NCI-H226 (cell line): ENCODE measurements at places on chromosomes 13 and 19.

- DNase-seq: no peak
These were observed 18.4 kb upstream of the TFDP1 start for GRCh38 chr13:113566227-113566561.

DNA sequence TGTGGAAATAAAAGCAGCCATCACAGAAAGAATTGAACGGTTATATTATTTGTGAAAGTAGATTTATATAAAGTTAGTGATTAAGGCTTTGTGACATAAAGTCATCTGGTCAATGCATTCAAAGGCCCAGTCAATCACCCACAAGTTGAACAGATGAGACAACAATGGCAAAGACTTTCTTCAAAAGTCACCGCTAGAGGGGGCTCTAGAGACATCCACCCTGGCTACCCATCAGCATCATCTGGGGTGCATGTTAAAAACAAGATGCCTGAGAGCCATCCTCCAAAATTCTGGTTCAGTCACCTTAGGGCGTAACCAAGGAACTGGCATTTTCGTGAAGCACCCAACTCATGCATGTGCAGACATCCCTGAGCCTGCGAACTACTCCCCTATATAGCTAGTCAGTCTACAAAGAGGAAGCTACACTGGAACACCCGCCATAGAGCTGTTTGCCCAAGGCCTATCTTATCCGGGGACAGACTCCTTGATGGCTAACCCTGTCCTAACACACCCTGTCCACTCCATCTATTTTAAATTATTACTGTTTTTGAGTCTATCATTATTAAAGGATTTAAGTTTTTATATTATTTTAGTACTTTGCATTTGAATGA lies 970.5 kb downstream of the UQCRFS1 start:
- peak; percentile 6 for DNase-seq

- no peak for DNase-seq
These were observed 4.2 kb downstream of the APOE start for GRCh38 chr19:44909775-44910174.

- DNase-seq: no peak
These were observed 10.5 kb downstream of the STOML3 start for GRCh38 chr13:38979891-38980749.

DNA sequence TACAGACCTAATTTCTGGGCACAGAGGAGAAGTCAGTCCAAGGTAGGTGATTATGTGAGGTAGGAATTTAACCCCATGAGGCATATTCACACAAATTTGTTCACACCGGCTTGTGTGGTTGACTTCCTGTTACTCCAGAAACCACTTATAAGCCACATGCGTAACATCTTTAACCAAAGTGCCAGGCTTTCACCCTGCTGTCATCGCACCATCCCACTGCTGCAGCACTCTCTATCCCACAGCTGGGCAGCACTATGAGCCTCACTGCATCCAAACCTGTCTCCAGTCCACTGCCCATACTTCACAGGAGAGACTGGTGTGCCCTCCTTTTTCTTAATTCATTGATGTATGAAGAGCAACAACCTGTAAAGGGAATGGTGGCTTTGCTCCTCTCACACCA lies 128.2 kb upstream of the ARGLU1 start:
- DNase-seq: no peak

- no peak for DNase-seq
These were observed 5.7 kb upstream of the ZMYM2 start for GRCh38 chr13:19952850-19953249.

DNA sequence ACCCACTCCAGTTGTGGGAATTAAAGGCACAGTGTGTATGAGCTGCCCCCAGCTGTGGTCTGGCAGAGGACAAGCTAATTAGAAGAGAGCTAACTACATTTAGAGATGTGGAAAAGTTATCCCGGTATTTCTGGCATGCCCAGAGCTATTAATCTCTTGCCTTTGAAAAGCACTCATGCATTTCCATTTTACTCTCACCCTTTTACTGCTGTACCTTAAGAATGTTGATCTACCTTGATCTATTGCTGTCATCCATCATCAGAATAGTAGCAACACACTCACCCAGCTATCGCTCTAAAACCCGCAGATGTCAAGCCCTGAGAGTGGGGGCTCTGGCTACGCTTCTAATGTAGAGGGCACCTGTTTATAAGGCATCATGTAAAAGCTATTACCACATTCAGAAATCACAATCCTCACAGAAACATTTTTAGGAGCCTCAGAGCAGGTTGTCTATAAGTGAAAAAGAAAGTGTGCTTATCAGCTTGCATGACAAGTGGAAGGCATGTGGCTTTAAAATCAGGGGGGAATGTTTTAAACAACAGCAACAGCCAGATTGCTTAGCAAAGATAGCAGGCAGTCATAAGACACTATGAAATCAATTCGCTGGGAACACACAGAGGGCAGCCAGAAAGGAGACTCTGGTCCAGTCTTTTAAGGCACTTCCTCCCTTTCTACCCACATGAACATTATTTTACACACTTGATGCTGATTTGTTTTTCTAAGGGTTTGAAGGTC lies 224.2 kb upstream of the IRS2 start:
- DNase-seq: peak; percentile 76

- DNase-seq: no peak
These were observed 3.6 kb upstream of the DNAJC15 start for GRCh38 chr13:43019811-43020210.

GRCh38 chr19:49423985-49424303 lies 703 bp upstream of the PTH2 start:
- DNase-seq: no peak

DNA sequence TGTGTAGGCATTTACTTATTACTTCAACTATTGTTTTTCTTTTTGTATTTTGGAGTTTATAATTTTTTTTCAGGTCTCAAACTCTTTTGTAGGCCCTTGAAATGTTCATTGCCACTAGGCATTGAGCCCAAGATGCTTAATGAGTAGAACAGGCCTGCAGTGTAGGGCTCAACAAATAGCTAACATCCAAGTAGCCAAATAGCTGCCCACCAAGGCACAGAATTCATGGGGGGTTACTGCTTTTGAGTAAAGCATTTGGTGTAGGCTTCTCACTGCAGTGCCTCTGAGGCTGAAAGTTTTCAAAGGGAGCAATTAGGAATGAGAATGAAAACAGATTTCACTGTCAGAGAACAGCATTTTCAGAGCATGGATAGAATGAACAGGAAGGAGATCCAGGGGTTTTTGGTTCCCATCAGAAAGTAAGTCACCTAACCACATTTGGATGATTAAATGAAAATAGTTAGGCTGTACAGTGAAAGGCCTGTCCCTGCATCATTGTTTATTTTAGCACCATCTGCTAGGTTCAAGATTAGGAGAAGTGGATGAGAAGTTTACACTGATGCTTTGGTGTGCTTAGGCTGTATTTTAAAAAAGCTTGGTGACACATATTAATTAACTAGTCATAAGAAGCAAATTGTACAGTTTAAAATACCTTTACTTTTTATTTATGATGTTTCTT lies 61.0 kb downstream of the EDNRB start:
- no peak for DNase-seq

DNA sequence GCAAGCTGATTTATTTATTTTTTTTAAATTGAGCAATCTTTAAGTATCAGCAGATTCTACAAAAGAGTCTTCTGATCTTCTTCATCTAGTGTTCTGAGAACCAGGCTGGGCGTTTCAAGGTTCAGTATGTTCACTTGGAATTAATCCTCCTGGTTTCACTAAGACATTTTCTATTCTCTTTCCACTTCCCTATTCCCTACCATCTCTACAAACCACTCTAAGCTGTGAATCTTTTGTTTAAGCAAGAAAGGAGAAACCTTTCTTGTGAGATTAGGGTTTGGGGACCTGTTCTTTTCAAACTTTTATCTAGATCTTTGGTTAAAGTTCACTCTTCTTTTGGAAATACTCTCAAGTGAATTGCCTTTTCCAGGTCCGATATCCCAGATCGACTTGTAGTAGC lies 59.3 kb downstream of the URI1 start:
- DNase-seq: no peak

- DNase-seq: peak; percentile 14
These were observed 154.3 kb downstream of the SIPA1L3 start for GRCh38 chr19:38061294-38061693.

DNA sequence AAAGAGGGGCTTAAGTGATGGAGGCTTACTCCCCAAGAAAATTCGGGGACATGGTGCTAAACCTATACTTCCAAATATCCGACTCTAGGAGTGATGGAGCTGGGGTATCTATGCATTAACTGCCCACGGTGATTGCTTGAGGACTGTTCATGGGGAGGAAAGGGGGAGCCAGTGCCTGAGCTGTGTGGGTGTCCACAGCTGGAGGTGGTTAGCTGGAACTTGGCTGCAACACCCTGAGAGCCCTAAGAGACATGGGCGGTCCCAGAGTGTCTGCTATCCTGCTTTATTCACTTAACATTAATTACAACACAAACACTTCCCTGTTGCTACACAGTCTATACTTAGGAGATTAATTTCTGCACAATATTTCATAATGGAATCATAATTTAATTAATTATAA lies 28.1 kb upstream of the POMP start:
- no peak for DNase-seq

DNA sequence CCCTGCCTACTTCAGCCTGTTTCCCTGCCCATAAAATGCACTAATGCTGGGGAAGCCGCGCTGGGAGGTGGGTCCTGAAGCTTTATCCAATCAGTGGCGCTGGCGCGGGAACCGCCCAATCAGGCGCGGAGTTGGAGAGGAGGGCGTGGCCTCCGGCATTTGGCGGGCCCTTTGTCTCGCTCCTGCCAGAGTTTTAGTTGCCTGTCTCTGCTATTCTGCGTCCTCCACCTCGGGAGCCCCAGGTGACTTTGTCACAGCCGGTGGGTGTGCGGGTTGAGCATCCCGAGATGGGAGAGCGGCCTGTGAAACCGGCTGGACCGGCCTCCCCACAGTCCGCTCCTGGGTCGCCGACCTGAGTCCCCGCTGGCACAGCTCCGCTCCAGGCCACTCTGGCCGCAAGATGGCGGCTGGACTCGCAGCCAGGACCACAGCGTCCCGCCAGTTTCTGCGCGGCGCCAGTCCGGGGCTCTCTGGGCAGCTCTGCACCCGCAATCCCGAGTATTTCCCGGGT lies 30.7 kb upstream of the ZNF429 start:
- DNase-seq: no peak

GRCh38 chr13:39347926-39348901 lies 254.8 kb downstream of the LHFPL6 start:
- no peak for DNase-seq

GRCh38 chr13:51298812-51299211 lies 40.7 kb upstream of the SERPINE3 start:
- no peak for DNase-seq

- DNase-seq: no peak
These were observed 149.0 kb upstream of the SOX1 start for GRCh38 chr13:111917901-111918300.

DNA sequence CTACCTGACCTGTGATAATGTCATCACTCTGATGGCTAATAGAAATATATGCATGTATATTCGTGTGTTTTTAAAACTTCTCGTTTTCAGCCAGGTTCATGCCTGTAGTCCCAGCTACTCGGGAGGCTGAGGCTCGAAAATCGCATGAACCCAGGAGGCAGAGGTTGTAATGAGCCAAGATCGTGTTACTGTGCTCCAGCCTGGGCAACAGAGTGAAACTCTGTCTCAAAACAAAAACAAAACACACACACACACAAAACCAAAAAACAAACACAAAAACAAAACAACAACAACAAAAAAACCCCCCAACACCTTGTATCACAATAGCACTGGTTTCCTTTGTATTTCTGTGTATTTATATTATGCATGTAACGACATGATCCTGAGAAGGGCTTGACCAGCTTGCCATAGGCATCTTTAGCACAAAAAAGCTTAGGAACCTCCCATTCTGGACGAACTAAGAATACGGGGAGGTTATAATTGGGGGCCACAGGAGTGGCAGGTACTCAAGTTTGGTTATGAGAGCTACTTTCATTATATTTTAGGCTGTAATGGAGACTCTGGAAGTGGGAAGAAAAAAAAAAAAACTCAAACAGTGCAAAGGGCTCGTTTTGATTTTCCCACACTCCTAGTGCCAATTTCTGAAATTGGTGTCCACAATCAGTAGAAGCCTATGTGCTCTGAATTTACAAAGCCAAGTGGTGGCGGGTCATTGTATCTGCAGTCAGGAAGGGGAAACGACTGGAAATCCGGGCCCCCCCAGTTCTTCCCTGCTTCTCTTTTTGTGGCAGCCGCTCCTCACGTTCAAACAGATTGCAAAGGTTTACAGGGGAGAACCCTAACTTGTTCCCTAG lies 1.2 kb upstream of the ACP7 start:
- no peak for DNase-seq
